NCI-H1436 (cell line): ENCODE measurements at places on chromosomes 3 and 15.

DNA sequence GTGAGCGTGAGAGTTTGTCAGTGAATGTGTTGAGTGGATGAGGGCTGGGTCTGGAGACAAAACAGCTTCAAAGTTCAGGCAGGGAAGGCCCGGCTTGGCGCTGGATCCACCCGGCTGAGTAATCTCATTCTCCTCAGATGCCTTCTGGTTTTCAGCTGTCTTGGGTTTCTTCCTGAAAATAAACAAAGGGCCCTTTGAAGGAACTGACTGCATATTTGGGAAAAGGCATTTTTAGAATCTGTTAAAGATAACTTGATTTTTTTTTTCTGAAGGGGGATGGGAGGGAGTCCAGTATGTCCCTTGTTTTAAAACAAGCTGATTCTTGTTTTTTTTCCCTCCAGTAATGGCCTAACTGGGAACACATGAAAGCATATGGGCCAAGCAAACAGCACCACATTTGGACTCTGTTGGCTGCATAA, 86.4 kb downstream of the TIGIT start:
- DNase-seq: no peak

DNA sequence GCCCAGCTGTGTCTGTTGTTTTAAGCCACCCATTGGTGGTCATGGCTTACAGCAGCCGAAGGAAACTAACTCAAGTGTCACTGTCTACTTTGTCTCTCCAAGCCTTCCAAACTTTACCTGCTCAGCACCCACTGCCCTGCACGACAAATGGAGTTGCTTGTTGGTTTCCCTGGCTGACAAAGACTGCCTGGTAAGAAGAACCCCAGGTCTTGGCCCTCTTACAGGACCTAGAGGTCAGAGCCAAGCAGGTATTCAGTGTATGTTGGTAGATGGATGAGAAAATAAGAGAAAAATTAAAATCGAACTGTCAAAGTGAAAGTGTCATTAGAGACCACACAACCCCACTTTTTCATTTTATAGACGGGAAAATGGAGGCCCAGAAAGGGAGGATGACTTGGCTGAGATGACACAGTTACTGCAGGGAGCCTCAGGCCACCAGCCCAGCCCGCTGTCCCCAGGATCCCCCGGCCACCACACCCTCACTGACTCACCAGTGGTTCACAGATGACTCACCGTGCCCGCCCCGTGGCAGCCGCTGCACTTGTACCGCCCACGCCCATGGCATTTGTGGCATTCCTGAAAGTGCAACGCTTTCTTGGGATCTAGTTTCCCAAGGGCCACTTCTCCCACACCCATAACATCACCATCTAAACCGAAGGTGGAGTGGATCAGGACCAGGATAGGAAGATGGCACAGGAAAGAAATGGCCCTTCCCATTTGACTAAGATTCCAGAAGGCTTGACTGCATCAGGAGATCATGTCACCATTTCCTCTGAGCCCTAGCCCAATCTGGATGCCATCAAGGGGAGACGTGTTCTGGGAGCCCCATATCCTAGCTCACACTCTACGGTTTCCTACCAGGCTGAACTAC, 15.2 kb downstream of the SSUH2 start:
- DNase-seq: no peak

- DNase-seq: no peak
These were observed 783 bp downstream of the ITIH1 start for GRCh38 chr3:52777959-52778805.

DNA sequence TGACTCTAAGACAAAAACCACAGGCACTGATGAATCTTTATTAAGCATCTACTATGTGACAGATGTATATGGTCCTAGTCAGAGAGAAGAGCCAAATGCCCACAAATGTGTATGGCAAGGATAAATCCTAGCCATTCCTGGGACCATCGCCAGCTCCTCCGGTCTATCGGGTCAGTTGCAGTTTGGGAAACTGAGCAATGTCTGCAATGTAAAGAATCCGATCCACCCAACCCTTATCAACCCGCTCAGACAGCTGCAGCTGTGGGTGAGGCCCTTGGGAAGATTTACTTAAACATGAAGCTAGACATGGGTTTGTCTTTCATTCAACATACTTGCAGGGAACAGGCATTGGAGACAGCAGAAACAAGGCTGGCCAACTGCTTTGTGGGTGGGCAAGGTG, 40.5 kb upstream of the CDV3 start:
- no peak for DNase-seq

- DNase-seq: no peak
These were observed 23.0 kb downstream of the IGDCC3 start for GRCh38 chr15:65354835-65355172.

- DNase-seq: no peak
These were observed 55.1 kb upstream of the FILIP1L start for GRCh38 chr3:100169201-100169920.

DNA sequence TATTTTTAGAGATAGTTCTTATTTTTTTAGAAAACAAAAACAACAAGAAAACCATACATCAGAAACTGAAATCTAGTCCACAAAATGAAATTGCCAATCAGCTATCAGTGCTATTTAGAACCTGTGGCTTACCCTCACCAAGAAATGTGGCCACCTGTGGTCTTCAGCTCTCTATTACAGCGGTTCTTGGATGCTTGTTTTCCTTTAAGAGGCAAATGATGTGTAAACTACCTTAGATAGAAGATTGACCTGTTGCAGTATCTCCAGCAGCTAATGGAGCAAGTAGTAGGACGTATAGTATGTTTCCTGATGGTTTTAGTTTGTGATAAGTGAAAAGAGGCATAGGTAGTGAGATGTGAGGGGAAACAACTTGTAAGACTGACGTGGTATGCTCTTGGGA, 21.2 kb downstream of the TFG start:
- no peak for DNase-seq

DNA sequence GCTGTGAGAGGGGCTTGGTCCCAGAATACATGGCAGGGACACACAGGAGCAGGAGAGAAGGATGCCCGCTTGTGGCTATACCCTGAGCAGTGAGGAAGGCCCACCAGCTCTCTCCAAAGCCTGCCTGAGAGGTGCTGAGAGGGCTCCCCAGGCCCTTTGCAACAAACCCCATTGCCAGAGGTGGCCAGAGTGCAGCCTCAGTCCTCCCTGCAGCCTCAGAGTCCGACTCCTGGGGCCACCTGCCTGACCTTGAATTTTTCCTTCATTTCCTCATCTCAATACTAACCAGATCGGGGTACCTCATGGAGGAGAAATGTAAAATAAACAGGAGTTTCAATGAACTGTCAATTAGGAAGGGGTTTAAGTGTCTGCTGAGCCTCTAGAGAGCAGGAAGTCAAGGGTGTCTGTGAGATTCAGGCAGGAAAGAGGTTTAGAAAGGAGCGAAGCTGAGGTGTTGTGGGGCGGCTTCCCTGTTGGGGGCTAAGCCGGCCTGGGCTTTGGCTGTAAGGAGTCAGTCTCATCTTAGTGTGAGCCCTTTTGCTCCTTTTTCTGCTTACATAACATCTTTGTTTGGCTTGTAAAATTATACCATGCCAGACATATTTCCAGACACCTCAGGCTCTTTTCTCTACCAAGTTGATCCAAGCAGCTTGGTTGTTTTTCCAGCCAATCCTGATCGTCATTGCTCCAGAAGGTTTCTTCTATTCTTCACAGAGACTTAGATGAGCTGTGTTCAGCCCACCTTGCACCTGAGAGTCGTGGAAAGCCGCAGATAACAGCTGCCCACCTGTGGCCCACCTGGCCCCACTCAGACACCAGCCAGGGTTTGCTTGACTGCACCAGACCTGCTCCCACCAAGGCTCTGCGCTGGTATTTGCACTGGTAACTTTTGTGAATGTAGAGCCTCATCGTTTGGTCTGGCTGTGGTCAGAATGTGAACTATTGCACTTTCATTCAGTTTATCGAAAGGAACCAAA, 36.7 kb downstream of the CMTM7 start:
- DNase-seq: no peak

- no peak for DNase-seq
These were observed 5.6 kb upstream of the SLC33A1 start for GRCh38 chr3:155859859-155860258.

DNA sequence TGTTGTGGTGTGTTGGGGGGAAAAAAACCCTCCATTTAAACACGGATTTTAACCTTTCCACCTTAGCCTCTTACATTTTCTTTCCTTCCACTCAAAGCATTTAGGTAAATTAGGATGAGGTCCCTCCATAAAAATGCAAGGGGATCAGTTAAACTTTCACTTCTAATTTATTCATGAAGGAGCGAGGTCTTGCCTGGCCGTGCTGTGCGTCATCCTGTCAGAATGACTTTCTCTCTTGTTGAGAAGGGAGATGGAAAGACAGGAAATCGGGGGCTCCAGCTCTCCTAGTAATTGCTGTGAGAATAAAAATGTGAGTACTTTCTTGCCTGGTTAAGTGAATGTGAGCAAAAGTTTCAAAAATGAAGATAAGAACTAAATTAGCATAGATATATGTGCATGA, 962.3 kb upstream of the NR2F2 start:
- DNase-seq: no peak

GRCh38 chr15:98412852-98413251, 235.5 kb upstream of the IGF1R start:
- no peak for DNase-seq

DNA sequence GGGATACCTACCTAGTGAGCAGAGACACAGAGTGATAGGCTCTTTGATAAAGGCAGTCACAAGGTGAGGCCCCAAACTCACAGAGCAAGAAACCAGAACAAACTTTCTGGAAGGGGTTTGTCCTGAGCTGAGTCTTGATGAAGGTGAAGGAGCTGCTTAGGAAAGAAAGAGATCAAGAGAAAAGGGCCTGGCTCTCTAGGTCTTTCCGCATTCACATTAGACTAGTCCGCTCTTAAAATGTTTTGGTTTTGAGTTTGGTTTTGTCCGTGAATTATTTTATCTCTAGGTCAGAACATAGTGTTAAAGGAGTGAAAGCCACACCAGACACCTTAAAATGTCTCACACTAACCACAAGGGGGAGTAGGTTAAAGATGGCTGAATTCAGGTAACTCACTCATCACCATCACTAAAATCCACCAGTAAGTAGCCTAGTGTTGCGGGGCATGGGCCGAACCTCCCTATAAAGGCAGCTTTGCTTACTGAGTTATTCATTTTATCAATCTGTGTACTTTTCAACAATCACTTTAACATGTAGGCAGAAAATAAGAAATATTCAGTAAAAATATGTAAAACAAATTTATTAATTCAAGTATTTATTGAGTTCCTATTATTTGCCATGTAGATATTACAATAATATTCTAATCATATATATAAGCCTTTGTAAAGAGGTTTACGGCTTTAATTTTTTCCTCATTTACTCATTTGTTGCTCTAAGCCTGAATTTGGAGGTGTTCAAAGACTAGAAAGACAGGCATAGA, 121.5 kb upstream of the TSC22D2 start:
- DNase-seq: peak; percentile 35

DNA sequence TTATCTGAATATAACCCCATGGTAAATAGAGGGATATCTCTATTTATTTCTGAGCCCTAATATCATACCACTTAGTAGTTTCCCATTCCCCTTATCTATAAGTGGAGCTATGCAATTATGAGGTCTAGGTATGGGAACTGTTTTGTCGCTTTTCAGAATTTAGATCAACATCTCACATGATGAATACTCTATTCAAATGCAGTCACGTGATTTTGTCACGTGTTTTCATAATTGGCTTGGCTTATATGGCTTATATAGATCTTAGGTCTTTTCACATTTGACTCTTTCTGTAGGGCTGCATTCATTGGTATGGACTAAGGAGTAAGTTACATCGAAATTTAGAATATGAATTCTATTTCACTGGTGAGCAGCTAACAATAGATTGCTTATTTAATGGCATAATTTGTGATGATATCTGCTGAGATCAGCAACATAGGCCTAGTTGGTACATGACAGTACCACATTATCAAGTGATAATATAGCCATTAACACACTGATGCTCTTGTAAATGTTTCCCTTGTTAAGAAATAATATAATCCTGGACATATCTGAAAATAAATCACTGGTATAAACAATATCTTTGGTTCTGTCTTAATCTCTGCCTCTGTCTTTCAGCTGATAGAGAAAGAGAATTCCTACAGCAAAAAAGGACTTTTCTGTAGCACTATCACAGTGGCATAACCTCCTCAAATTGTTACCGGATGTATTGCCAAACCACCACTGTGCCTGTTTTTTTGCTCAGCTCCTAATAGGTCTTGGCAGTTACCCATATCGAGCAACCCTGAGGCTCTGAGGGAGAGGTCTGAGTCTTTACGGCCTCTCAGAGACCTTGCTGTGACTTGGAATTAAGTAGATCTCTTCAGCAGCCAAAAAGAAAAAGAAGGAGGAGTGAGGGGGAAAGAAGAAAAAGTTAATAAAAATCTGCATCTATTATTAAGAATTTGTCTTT, 357.1 kb downstream of the ZPLD1 start:
- DNase-seq: no peak

- no peak for DNase-seq
These were observed 257.6 kb upstream of the GOLGA6L4 start for GRCh38 chr15:83977992-83978391.

- no peak for DNase-seq
These were observed 18.2 kb downstream of the MRPL3 start for GRCh38 chr3:131484496-131485111.

GRCh38 chr15:40233727-40234577, 4.9 kb upstream of the PAK6 start:
- DNase-seq: no peak

DNA sequence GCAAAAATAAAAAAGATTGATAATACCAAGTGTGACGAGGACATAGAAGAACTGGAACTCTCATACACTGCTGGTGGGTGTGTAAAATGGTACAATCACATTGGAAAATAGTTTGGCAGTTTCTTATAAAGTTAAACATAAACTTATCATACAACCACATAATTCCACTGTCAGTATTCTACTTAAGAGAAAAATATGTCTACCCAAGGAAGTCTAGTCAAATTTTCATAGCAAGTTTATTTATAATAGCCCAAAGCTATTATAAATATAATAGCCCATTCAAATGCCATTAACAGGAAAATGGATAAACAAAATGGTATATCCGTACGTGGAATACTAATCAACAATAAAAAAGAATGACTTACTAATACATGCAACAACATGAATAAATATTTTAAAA, 40.6 kb upstream of the BCL2A1 start:
- no peak for DNase-seq

GRCh38 chr3:65880350-65880749, 158.4 kb downstream of the MAGI1 start:
- DNase-seq: no peak

GRCh38 chr15:83954506-83954905, 281.1 kb upstream of the GOLGA6L4 start:
- DNase-seq: no peak

DNA sequence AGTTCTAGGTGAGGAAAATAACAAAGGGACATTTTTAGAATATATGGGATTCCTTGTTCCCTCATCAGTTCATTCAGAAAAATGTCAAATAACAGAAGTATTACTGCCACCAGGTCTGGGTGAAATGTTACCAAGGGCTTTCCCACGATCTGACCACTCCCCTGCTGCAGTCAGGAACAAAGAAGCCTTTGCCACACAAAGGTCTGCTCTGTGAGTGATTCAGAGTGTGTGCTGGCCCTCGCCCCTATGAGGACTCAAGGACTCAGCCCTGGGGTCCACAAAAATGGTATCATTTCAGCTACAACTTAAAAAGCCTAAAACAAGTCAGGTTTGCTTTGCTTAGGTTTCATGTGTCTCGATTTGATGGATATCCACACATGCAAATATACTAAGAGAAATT, 5.0 kb downstream of the MKRN3 start:
- DNase-seq: no peak
